NCI-H1092 (cell line): ENCODE measurements at places on chromosomes 2 and 18.

DNA sequence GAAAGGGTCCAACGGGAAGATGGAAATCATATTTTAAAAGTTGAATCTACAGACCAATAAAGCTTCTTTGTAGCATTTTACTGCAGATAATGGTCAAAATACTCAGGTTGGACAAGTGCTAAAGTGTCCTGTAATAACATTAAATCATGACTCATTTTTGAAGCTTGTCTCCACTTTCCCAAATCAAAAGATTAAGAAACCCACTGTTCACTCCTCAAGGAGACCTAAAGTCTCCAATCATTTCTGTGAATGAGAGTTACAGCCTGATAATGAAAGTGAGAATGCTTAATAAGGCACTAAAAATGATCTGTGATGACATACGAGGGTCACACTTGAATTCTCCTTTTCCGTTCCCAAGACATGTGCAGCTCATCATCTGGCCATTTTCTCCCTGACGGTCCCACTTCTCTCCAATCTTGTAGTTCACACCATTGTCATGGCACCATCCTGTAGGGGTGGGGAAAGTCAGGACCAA lies 53.4 kb downstream of the ATIC start:
- no peak for DNase-seq

DNA sequence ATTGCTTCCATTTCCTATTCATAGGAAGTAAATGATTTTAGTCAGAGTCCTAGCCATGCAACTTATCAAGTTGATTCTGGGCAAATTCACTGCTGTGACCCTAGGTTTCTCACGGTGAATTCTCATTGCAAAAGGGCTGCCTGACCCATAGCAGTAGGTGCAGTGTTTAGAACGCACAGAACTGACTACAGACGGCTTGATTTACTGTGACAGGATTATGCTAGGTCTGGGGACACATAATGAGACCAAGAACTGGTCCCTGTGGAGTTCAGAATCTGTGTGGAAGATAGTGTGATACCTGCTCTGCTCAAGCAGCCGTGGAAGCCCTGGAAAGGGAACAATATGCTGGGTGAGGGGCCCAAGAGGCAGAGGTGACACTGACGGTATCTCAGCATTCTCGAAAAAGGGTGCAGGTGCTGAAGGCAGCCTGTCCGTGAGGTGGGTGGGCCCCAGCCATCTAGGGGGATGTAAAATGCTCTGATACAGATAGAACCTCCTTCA lies 46.4 kb downstream of the ABCG8 start:
- DNase-seq: no peak

DNA sequence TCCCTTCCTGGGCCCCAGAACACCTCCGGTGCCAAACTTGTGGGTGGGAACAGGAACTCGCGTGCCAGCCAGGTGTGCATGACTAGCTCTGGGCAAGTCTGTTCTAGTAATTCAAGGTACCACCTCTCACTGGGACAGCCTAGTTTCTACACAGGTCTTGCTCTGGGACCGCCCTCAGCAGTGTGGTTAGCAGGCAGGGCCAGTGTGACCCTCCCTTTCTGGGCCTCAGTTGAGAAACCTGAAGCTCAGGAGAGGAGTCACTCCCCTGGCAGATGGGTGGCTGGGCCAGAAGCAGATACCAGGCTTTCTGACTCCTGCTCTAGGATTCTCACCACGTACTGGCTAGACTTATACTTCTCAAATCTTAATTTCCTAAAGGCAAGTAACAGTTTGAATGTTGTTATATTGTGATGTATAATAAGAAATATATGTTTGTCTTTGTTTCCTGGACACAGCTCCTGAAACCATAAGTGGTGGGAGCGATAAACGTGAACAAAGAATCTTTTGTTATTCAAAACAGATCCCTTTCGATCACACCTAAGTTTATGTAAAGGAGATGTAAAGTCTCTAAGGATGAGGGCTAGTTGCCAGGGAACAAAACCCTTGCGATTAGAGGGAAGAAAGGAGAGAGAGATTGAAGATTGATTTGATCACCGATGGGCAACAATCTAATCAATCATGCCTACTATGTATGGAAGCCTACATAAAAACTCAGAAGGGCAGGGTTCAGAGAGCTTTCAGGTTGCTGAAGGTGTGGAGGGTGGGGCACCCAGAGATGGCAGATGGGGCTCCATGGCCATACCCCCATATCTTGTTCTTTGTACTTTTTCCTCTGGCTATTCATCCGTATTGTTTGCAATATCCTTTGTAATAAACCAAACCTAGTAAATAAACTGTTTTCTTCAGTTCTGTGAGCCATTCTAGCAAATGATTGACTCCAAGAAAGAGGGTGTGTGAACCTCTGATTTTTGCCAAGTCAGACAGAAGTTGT lies 952 bp upstream of the UGT1A6 start:
- DNase-seq: no peak

- DNase-seq: no peak
These were observed 26.5 kb upstream of the PIK3C3 start for GRCh38 chr18:41928581-41928980.

GRCh38 chr18:14945984-14946383 lies 198.0 kb downstream of the ANKRD30B start:
- no peak for DNase-seq

DNA sequence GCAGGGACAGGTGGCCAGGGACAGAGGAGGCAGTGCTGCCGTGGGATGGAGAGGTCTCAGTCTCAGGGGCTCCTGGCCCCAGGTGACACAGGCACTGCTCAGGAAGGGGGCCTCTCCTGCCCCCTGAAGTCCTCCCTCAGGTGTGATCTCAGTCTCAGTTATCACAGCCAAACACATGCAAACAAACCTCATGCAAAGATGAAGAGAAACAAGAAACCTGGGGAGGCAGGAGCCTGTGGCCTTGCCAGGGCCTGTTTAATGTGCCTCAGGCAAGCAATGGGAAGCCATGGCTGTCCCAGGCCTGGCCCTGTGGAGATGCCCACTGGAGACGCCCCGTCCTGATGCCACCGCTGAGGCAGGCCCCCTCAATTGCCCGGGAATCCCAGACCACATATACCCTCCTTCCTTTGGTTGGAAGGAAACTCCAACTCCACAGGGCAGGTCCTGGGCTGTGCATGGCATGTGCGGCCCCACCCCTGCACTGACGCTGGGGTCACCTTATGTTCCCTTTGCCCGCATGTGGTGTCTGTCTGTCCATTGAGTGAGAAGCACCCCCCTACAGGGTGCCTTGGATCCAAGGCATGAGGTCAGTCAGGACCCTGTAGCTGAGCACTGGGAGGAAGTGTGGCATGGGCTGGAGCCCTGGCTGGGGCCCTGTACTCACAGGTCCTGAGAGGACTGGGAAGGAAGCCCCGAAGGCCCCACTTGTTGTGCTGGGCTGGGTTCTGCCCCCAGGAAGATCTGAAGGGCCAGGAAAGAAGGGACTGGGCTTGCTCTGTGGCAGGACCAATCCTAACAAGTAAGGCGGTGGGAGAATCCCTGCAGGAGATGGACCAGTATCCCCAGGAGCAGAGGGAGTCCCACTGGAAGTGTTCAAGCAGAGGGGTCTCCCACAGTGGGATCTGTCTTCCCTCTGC lies 68.8 kb upstream of the RAB6C start:
- no peak for DNase-seq

- no peak for DNase-seq
These were observed 147.7 kb upstream of the PXDN start for GRCh38 chr2:1891971-1892486.

GRCh38 chr18:841647-842370 lies 29.8 kb upstream of the YES1 start:
- DNase-seq: no peak

DNA sequence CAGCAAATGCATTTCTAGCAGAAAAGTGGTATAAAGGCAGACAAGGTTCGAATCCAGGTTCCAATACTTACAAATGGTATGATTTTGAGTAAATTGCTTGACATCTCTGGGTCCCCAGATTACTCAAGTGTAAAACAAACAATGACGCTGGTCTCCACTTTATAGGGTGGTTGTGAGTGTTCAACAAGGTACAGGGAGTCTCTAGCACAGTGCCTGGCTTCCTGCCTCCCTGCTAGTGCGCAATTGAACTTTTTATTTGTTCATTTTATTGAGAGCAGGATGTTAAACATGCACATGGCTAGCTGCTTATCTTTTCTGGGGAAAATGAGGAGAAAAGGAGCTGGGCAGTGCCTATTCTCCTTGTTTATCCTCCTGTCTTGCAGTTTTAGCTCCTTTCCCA lies 74.9 kb upstream of the MYL1 start:
- DNase-seq: no peak

- no peak for DNase-seq
These were observed 7.0 kb upstream of the LDLRAD4 start for GRCh38 chr18:13211534-13211933.
